ENCODE measurements at places on chromosomes 5 and 9.

GRCh38 chr9:98288881-98289280 lies 33.4 kb upstream of the TBC1D2 start:
- DNase-seq, result no peak

DNA sequence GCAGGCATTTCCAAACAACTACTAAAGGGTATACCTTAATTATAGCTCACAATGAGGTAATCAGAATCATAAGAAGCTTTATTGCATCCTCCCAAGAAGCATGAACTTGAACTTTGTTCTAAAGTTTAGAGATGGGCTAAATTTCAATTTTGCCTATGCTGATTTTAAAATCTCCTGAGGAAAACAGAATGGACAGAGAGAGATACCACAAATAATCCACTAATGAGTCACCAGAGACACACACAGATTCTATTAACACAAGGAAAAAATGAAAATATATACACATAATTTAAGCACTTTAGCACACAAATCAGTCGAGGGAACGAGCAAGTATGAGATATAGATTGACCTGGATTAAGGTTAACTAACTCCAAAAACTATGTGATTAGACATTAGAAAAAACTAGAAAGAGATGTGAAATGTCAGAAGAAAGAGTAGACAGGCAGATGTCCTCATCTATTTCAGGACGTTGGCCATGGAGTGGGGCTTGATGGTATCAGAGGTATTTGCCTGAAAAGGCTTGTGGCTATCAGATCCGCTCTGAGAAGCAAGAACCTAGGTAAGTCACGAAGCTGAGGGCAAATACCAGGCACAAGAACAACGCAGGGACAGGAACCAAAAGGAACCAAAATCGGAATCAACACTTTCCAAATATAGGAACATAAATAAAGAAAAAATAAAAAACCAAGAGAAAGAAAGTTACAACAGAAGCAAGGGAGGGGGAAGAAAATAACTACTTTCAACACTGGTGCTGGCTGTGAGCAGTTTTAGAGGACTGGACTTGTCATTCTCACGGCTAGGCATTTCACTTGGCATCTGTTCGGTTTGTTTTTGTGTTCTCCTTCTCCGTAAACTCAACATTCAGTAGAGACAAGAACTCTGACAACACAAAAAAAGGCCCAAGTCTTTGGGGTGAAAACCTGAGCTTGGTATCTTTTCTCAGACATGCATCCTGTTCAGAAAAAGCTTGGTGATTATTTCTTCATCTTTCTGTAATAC lies 294.6 kb upstream of the PUM3 start:
- no peak for DNase-seq

DNA sequence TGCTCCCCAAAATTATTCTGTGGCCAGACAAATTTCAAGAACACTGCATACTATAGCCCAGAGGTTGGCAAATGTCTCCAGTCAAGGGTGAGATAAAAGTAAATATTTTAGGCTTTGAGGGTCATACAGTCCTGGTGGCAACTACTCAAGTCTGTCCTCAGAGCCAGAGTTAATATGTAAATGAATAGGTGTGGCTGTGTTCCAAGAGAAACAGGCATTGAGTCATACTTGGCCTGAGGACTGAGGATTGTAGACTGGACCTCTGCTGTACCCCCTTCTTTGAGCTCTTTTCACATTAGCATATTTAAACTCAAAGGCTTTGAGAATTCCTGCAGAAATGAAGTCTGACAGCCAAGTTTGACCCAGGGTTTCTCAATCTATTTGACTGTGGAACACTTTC lies 129.2 kb upstream of the PTCH1 start:
- no peak for DNase-seq

- no peak for DNase-seq
Measured at GRCh38 chr5:147803926-147804325, 21.4 kb upstream of the JAKMIP2 start.

DNA sequence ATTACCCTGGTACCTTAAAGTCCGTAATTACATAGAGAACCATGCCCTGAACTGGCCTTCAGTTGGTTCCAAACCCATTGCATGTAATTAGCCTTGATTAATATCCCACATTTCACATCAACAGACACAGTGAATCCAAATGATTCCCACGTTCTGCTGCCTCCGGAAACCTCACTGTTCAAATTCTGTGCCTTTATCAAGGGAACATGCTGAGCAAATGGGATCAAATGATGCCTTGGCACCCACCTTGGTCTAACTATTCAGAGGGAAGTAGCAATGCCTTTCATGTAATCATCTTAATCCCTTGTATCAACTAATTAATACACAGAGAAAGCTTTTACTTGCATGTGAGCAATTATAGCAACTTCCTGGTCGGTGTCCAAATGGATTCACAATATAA lies 100.6 kb downstream of the EFNA5 start:
- DNase-seq, result no peak

DNA sequence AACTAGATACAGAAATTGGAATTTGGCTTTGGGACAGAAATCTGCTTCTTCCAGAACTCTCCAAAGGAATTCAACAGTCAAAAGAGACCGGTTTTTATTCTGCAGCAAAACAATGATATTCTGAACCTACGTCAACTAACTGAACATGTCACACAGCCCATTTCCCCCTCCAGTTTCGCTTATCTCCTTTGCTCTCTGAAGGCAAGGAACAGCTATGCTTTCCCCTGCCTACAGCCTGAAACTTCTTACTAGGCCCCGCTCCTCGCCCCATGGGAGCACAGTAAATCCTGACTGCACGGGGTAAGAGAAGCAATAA lies 488 bp downstream of the SKIC3 start:
- DNase-seq, result no peak

DNA sequence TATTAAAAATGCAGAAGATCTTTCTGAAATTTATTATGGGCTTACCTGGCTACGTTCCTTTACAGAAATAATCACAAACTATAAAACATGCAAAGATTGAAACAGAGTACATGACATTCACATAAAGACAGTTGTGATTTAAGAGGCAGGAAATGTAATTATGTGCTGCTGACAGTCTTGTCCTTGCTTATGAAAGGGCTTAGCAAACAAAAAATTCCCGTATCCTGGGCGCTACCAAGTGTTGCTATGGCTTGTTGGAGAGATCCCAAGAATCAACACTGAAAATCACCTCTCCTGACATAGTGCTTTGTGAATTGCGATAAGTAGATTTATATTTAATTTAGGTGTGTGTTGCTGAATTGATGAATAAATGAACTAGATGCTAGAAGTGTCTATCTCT lies 352.5 kb upstream of the C9orf72 start:
- DNase-seq, result no peak

- no peak for DNase-seq
Measured at GRCh38 chr9:79681576-79681975, 109.8 kb downstream of the TLE4 start.

DNA sequence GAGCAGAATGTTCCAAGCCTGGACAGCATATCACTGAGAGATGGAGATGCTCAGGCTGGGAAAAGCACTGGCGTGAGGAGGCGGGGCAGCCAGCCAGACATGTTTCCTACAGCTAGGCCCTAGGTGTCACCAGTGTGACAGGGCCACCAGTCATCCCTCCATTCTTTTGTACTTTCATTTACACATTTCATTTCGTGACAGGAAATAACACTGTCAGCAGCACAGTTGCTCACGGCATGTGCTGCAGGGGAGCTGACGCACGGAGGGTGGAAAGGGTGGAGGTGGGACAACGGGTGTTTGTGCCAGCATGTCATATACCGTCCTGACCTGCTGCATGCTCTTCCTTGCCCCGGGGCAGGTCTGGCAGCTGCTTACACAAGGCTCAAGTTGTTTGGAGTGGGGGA lies 14.8 kb upstream of the CEMIP2 start:
- peak; percentile 93 for DNase-seq

- DNase-seq, result no peak
Measured at GRCh38 chr9:3342159-3342777, 183.5 kb downstream of the RFX3 start.

- no peak for DNase-seq
Measured at GRCh38 chr9:6833518-6834192, 75.9 kb downstream of the KDM4C start.

DNA sequence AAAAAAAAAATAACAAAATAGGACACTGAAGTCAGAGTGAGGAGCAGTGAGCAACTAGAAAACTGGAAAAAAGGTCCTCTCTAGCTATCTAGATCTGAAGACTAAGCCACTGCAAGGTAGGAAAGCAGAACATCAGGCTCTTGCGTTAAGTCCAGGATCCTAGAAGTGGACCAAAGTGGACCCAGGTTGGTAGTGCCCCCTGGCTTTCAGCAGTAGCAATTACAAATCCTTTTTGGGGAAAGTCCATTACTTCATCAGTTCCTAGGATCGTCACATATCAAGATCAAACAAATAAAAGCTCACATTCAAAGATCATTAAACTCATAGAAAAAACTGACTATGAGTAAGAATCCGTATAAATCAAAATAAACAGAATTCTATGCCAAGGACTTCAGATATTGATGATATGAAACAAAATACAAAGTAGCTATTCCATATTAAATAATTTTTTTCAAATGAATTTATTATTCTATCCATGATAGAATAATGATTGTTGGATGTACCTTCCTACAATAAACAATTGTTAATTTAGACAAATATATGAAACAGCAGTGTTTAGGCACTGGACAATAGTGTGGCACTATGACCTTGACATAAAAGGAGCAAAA lies 6.5 kb upstream of the RICTOR start:
- no peak for DNase-seq

- no peak for DNase-seq
Measured at GRCh38 chr9:117720066-117720465, 15.9 kb downstream of the TLR4 start.

DNA sequence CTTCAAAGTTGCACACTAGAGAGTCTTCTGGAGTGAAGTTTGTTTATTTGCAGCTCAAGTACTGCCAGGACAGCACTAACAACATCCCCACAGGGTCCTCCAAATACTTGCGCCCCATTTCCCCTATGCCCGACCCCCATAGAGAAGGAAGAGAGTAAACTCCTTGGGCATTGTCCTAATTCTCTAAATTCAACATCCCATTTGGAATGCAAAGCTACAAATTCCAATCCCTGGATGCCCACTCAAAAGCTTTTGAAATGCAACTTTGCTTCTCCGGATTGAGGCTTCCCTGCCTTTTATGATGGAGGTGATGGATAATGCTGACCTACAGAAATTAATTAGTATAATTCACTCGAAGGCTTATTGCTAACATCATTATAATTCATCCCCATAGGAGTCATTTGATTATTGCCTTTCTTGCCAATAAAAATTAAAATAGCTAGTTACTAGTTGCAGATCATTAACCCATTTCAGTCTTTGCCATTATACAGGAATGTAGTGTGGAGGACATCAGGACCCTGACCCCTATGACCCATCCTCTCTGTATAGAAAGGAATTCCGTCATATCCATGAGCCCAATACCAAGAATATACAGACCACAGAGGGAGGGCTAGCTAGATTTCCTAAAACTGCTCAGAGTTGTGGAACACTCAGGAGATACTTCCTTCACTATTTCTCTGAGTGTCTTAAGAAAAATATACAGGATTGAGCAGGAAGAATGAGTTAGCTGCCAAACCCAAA lies 277.6 kb downstream of the ZNF608 start:
- DNase-seq, result no peak

DNA sequence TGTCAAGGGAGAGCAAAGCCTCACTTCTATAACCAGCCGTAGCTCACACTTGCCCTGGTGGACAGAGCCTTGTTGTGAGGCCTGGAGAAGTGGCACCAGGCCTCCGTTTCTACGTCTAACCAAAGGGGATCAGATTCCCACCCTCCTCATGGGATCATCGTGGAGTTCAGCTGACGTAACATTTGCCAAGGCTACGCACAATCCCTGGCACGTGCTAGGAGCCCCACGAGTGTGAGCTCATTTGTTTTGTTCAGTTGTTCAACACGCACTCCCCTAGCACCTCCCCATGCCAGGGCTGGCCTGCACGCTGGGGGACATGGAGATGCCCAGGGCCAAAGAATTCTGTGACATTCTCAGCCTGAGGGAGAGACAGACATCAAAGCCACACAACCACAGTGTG lies 23.1 kb downstream of the ADGRD2 start:
- no peak for DNase-seq

- DNase-seq, result no peak
Measured at GRCh38 chr5:163177971-163178370, 259.4 kb upstream of the CCNG1 start.

DNA sequence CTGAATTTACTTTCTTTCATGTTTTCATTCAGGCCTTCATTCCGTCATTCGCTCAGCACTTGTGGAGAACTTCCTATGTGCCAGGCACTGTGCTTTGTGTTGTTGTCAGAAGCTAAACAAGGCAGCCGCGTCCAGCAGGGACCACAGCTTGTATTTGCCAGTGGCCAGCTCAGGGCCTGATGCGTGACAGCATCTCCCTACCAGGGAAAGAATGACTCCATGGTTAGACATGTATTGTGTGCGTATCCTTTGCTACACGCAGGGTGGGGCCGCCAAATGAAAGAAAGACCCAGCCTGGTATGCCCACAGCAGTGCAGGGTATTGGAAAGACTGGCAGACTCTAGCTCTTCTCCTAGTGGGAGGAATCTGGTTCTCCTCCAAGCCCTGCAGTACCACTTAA lies 4.7 kb upstream of the COL27A1 start:
- no peak for DNase-seq

DNA sequence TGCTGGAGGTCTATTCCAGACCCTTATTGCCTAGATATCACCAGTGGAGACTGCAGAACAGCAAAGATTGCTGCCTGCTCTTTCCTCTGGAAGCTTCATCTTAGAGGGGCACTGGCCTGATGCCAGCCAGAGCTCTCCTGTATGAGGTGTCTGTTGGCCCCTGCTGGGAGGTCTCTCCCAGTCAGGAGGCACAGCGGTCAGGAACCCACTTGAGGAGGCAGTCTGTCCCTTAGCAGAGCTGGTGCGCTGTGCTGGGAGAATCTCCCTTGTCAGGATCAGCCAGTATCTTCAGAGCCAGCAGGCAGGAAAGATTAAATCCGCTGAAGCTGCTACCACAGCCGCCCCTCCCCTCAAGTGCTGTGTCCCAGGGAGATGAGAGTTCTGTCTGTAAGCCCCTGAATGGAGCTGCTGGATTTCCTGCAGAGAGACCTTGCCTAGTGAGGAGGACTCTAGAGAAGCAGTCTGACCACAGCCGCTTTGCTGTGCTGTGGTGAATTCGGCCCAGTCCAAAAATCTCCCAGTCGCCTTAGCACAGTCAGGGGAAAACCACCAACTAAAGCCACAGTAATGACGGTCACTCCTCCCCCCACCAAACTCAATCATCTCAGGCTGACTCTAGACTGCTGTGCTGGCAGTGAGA lies 124.1 kb downstream of the JAKMIP2 start:
- no peak for DNase-seq

DNA sequence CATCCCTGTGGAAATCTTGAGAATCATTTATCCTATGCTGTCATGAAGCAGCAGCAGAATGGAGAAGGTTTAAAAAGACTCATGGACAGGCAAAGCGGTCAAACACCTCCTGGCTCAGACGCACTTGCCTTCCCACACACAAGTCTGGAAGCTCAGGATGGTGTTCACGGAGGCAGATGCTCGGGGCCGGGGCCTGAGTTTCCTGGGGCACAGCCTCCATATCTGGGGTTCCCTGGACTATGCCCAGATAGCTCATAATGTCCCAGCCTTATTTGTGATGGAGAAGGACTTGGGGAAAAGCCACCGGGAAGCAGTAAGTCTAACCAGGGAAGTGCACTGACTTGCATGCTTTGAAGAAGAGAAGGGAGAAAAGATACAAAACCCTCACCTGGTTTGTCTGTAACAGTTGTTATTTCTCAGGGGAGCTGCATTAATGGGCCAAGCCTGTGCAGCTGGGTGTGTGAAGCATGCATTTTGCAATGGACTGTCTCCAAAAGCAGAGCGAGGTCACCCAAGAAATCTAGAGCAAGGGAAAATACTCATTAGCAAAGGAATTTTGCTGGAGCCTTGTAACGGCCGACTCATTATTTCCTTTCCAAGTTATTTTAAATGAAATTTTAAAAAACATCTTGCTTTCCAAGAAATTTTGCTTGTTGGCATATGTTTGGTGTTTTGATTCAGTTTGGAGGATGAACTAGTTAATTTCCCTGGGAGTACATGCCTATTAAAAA lies 3.4 kb downstream of the S1PR3 start:
- DNase-seq, result no peak
